Kidney (tissue), 22 donors: ENCODE measurements at places on chromosomes 13 and 19. TPM values are rescaled to one million over a fixed set of nuclear protein-coding genes. Genes with fewer than 3 reads are reported as not detected.
A peak's percentile ranks its signal among the peaks of the same experiment; 100 is the strongest.

NLRP7 gene
- total RNA-seq: 0.16 TPM

HSH2D gene
- total RNA-seq: 7.7 TPM

MUC16 gene
- total RNA-seq: 0.41 TPM

C13orf42 gene
- not detected for total RNA-seq

KIR3DL3 gene
- total RNA-seq: not detected

CILP2 gene
- 0.41 TPM for total RNA-seq

ZNF234 gene
- total RNA-seq: 13.8 TPM

CEACAM3 gene
- 0.69 TPM for total RNA-seq

ZNF253 gene
- 15.3 TPM for total RNA-seq

SIGLEC8 gene
- 1.8 TPM for total RNA-seq

MIR17HG gene
- total RNA-seq: 5.7 TPM

GRCh38 chr13:109761695-109762094, 24.7 kb downstream of the IRS2 start:
- no peak for DNase-seq
- H3K27ac ChIP-seq: no peak overlapping the region
- no peaks in the 10 kb centered on the region for H3K36me3 ChIP-seq
- H3K4me3 ChIP-seq: no peak overlapping the region
- peaks cover 7% of the 10 kb centered on the region for H3K4me1 ChIP-seq

GRCh38 chr13:30371649-30372265, 50.5 kb upstream of the UBE2L5 start:
- peaks cover 3% of the 10 kb centered on the region for H3K4me1 ChIP-seq
- H3K27me3 ChIP-seq: no peaks in the 10 kb centered on the region
- peak; percentile 47 for DNase-seq
- no peaks in the 10 kb centered on the region for H3K36me3 ChIP-seq
- no peak overlapping the region for H3K27ac ChIP-seq

DNA sequence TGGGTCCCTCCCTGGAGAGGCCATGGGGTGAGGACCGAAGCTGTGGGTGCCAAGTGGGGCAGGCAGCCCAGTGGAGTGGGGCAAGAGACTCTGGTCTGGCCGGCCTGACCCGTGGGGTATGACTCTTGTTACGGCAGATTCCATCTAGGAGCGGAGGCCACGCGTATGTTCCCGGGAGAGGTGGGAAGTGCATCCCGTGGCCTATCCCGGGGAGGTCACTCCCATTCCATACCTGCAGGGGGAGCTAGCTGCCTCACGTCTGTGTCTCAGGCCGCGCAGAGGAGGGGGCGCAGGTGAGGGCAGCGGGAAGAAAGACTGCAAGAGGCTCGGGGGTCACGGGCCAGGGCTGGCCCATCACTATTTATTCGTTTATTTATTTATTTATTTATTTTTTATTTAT, 4.9 kb downstream of the CSNK1G2 start:
- no peaks in the 10 kb centered on the region for H3K36me3 ChIP-seq
- no peak overlapping the region for H3K4me3 ChIP-seq
- H3K27ac ChIP-seq: no peak overlapping the region

DNA sequence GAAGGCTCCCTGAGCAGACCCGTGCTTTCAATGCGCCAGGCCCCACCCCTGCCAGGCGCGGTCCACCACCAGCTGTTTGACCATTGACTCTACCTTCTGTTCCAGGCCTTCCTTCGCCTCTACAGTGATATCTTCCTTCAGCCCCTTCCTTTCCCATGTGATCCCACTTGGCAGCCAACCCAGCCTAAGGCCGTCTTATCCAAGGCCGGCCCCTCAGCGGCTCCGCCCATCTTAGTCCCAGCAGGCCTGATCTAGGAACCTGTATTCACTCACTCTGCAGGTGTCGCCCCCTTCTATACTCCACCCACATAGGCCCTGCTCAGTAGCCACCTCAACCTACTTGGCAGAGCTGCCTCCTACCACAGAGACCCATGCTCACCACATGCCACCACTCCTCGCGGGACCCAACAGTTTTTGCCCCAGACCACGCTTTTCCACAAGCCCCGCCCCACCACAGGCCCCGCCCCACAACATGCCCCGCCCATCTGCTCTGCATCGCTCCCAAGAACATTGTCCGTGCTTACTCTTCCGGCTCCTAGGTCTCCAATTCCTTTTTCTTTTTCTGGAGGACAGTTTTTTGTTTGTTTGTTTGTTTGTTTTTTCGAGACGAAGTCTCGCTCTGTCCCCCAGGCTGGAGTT, 2.9 kb downstream of the RASIP1 start:
- H3K27me3 ChIP-seq: no peaks in the 10 kb centered on the region
- no peaks in the 10 kb centered on the region for H3K4me1 ChIP-seq
- no peak overlapping the region for H3K4me3 ChIP-seq
- H3K36me3 ChIP-seq: no peaks in the 10 kb centered on the region
- DNase-seq: peak; percentile 39

GRCh38 chr13:109922518-109922917, 136.1 kb upstream of the IRS2 start:
- H3K4me3 ChIP-seq: no peak overlapping the region
- no peak for DNase-seq
- H3K36me3 ChIP-seq: no peaks in the 10 kb centered on the region
- H3K27me3 ChIP-seq: no peaks in the 10 kb centered on the region

DNA sequence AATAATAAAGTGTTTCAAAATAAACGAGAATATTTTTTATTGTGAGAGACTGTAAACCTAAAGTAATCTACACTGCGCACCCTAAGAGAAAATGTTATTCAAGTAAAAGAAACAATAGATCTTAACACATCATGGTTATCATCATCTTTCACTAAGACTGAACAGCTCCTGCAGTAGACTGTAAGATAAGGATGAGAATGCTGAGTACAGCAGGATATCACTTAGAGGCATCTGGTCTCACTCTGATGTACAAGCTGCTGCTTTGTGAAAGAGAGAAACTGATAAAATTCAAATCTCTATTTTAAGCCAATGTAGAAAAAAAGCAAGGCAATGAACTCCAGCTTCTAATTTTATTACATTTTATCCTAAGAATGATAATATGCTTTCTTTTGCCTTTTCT, 261.7 kb upstream of the HTR2A start:
- DNase-seq: no peak
- no peak overlapping the region for H3K4me3 ChIP-seq
- H3K36me3 ChIP-seq: no peaks in the 10 kb centered on the region
- no peak overlapping the region for H3K27ac ChIP-seq

GRCh38 chr19:35334144-35334753, 5.3 kb downstream of the CD22 start:
- no peaks in the 10 kb centered on the region for H3K27me3 ChIP-seq
- no peaks in the 10 kb centered on the region for H3K36me3 ChIP-seq
- no peak overlapping the region for H3K4me3 ChIP-seq
- DNase-seq: peak; percentile 22
- H3K27ac ChIP-seq: no peak overlapping the region

DNA sequence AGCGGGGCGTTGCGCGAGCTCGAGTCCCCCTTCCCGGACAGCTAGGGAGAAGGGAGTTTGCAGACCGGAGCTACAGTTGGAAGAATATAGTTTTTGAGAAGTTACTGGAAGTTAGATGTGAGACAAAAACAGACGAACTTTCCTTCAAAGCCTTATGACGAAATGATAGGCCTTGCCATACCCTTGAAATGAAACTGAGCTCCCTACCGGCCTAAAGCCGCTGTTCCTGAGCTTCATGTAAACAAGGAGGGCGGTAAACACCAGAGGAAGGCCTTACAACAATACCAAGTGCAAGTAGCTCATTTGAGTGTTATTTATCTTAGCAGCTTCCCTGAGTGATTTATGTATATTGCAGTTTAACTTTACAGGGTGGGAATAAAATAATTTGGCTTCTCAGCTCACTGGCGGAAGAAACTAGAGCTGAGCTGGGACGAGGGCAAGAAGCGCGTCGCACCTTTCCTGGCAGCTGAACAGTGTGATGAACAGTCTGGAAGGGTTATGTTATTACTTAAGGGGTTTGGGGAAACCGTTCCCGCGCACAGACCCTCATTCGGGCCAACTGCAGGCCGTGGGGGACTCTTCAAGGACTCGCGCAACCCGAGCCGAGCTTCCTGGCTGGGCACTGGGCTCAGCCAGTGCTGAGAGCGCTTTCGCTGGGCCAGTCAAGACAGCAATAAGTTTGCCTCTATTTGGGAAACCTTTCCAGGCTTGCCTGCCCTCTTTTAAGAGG, 111.2 kb downstream of the KCNRG start:
- H3K4me3 ChIP-seq: peak overlapping the region; percentile 80
- DNase-seq: peak; percentile 31
- no peaks in the 10 kb centered on the region for H3K36me3 ChIP-seq

- no peaks in the 10 kb centered on the region for H3K27me3 ChIP-seq
- no peaks in the 10 kb centered on the region for H3K36me3 ChIP-seq
- no peaks in the 10 kb centered on the region for H3K4me1 ChIP-seq
- DNase-seq: no peak
Measured at GRCh38 chr19:10245189-10245939, 6.7 kb upstream of the MRPL4 start.

GRCh38 chr13:66560991-66561390, 669.1 kb downstream of the PCDH9 start:
- H3K27ac ChIP-seq: no peak overlapping the region
- H3K36me3 ChIP-seq: no peaks in the 10 kb centered on the region
- DNase-seq: no peak
- no peak overlapping the region for H3K4me3 ChIP-seq
- no peaks in the 10 kb centered on the region for H3K27me3 ChIP-seq

DNA sequence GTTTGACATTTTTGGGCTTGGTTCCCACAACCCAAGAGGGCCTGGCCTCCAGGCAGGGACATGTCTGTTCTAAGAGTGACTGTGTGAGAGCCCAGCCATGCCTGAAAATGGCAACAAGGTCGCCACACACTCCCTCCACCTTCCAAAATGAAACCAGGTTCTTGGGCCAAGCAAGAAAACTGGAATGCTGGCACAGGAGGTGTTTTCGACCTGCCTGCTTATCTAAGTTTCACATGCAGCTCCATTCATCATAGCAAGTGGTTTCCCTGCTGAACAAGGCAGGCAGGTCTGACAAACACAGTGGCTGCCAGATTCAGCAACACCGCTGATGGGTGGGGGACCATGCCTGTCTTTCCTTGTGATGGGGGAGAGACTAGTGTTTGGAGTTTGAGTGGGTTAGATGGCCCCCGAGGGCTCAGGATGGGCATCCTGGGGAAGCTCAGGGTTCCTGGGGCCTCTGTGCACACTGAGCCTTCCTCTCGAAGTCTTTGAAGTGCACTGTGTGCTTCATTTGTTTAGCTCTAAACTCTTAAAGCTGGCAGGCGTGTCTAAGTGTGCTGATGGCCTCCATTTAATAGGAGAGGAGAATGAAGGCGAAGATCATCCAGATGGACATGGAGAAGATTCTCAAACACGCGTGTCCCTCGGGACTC, 17.9 kb upstream of the GAS6 start:
- H3K27me3 ChIP-seq: no peaks in the 10 kb centered on the region
- no peak for DNase-seq
- H3K27ac ChIP-seq: peak overlapping the region; percentile 81
- no peak overlapping the region for H3K4me3 ChIP-seq
- peaks cover 28% of the 10 kb centered on the region for H3K4me1 ChIP-seq

GRCh38 chr19:19468424-19469050, 46.8 kb downstream of the TSSK6 start:
- no peak overlapping the region for H3K27ac ChIP-seq
- no peak for DNase-seq
- H3K4me1 ChIP-seq: peaks cover 26% of the 10 kb centered on the region
- peaks cover 28% of the 10 kb centered on the region for H3K36me3 ChIP-seq
- no peaks in the 10 kb centered on the region for H3K27me3 ChIP-seq
- H3K4me3 ChIP-seq: no peak overlapping the region

GRCh38 chr13:31357581-31357980, 157.8 kb downstream of the B3GLCT start:
- no peak overlapping the region for H3K27ac ChIP-seq
- H3K4me3 ChIP-seq: no peak overlapping the region
- DNase-seq: no peak
- no peaks in the 10 kb centered on the region for H3K36me3 ChIP-seq
- no peaks in the 10 kb centered on the region for H3K27me3 ChIP-seq
- H3K4me1 ChIP-seq: no peaks in the 10 kb centered on the region

GRCh38 chr19:33640773-33641172, 19.0 kb downstream of the CHST8 start:
- no peaks in the 10 kb centered on the region for H3K36me3 ChIP-seq
- H3K4me3 ChIP-seq: no peak overlapping the region
- H3K27me3 ChIP-seq: no peaks in the 10 kb centered on the region
- no peak for DNase-seq
- no peaks in the 10 kb centered on the region for H3K4me1 ChIP-seq

DNA sequence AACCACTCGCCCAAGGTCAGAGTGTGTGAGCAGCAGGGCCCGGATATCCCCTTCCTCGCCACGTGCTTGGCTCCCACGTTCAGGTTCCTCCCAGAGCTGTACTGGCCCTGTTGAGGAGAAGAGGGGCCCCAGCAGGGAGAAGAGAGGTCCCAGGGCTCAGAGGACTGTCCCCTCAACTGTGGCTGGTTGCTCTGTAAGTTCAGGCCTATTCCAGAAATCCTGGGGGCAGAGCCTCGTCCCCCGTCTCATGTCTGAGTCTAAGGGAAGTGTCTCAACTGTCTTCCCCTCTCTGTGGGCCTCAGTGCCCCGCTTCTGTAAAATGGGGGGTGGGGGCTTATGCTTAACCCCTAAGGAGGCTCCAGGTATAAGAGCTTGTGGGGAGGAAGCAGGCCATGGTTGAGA, 3.9 kb downstream of the PPP5C start:
- H3K4me3 ChIP-seq: no peak overlapping the region
- peaks cover 2% of the 10 kb centered on the region for H3K4me1 ChIP-seq
- H3K36me3 ChIP-seq: no peaks in the 10 kb centered on the region
- H3K27me3 ChIP-seq: no peaks in the 10 kb centered on the region
- peak overlapping the region; percentile 41 for H3K27ac ChIP-seq
- DNase-seq: no peak

GRCh38 chr13:42574435-42575311, 721 bp downstream of the TNFSF11 start:
- DNase-seq: peak; percentile 15
- no peak overlapping the region for H3K27ac ChIP-seq
- no peak overlapping the region for H3K4me3 ChIP-seq
- H3K27me3 ChIP-seq: peaks cover 14% of the 10 kb centered on the region
- no peaks in the 10 kb centered on the region for H3K4me1 ChIP-seq

DNA sequence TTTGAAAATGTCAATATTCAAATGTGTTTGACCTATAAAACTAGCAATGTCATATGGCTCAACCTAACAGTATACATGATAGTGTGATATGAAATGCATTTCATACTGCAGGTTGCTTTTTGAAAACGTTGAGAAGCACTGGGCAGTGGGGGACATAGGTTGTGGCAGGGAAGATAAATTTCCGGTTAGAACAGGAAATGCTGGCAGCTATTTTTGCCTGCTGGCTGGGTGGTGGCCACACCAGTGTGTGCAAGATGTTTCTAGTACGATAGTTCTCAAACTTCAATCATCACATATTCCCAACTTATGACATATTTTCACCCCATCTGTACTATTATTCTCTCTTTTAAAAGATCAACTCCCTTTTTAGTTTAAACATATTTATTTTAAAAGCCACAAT, 17.2 kb downstream of the FXYD5 start:
- H3K4me3 ChIP-seq: no peak overlapping the region
- no peaks in the 10 kb centered on the region for H3K36me3 ChIP-seq
- H3K27ac ChIP-seq: no peak overlapping the region
- H3K27me3 ChIP-seq: no peaks in the 10 kb centered on the region
- H3K4me1 ChIP-seq: no peaks in the 10 kb centered on the region
